ENCODE measurements at places on chromosomes 5 and 9. TPM values are rescaled to one million over a fixed set of nuclear protein-coding genes. Genes with fewer than 3 reads are reported as not detected.

GRCh38 chr9:2461892-2462291 lies 159.7 kb upstream of the VLDLR start:
- DNase-seq = no peak

Gene KIF4B
- not detected for total RNA-seq

Gene WNK2
- 218 TPM for total RNA-seq

DNA sequence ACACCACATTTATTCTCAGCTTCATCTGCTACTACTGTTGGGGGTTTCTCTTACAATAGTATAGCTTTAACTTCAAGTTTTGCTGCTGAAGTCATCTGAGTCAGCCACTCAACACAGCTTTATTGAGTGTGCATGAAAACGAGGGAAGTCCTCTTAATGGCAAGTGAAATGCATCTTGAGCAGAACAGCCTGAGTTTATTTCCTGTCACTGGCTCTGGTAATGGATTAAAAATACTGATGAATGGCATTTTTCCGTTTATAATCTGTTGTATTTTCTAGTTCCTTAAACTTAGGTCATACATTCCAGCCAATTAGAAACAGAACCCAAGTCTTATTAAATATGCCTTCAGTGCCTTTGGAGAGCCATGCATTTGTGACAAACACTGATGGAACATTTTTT lies 238.6 kb downstream of the SLF1 start:
- DNase-seq = no peak

Gene KLHL3
- total RNA-seq = 26.3 TPM

GRCh38 chr9:134245179-134245578 lies 80.8 kb upstream of the RNU6ATAC start:
- no peak for DNase-seq

Gene EFNA5
- total RNA-seq = 28.2 TPM

GRCh38 chr5:123719004-123719403 lies 207.0 kb downstream of the CSNK1G3 start:
- DNase-seq = no peak

- no peak for DNase-seq
Observed at GRCh38 chr9:8745347-8745746, 945.8 kb upstream of the DMAC1 start.

- DNase-seq = no peak
Observed at GRCh38 chr5:143147383-143147782, 256.1 kb downstream of the NR3C1 start.

Gene ENTREP1
- 22.1 TPM for total RNA-seq

Gene FRRS1L
- total RNA-seq = 2.5 TPM

DNA sequence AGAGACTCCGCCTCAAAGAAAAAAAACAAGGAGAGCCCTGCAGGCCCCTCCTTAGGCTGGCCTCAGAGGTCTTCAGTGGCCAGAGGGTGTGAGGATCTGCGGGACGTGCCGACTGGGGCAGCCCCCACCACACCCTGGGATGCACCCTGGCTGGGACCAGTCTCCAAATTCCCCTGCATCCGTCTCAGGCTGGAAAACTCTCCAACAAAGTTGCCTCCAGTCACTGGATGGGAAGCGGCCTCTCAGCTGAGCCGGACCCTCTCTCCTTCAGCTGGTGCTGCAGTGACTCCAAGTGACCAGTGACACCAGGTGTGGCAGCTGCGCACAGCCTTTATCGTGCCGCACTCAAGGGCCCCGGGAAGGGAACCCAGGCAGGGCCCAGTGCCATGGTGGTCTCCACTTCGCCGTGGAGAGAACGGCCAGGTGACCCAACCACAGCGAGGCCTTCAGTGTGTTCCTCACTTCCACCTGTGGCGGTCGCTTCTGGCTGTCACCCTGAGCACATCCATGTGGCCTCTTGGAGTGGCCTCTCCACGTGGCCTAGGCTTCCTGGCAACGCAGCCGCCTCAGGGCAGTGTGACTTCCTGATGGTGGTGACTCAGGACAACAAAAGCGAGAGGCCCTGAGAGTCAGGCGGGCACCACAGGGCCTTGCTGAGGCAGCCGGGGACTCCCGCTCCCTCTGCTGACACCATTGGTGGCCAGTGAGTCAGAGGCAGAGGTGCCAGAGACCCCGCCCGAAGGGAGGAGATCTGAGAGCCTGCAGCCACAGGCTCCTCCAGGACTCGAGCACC lies 19.3 kb upstream of the CAMSAP1 start:
- DNase-seq = no peak

DNA sequence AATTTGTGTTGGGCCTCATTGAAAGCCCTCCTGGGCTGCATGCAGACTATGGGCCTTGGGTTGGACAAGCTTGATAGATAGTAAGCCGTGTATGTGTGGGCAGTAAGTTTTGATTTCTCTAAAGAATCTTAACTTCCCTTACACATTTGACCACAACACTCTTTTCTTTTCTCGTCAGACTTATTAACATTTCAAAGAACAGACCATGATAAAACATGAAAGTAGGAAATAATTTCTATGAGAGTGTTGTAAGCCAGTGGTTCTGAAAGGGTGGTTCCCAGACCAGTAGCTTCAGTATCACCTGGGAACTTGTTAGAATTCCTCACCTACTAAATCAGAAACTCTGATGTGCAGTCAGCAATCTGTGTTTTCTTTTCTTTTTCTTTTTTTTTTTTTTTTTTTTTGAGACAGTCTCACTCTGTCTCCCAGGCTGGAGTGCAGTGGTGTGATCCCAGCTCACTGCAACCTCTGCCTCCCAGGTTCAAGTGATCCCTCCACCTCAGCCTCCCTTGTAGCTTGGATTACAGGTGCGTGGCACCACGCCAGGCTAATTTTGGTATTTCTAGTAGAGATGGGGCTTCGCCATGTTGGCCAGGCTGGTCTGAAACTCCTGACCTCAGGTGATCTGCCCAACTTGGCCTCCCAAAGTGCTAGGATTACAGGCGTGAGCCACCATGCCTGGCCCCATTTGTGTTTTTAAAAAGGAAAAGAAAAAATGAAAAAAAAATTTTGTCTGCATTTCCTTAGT lies 20.0 kb upstream of the GCNT1 start:
- no peak for DNase-seq

GRCh38 chr9:130860458-130861316 lies 25.6 kb downstream of the ABL1 start:
- DNase-seq = peak; percentile 83

DNA sequence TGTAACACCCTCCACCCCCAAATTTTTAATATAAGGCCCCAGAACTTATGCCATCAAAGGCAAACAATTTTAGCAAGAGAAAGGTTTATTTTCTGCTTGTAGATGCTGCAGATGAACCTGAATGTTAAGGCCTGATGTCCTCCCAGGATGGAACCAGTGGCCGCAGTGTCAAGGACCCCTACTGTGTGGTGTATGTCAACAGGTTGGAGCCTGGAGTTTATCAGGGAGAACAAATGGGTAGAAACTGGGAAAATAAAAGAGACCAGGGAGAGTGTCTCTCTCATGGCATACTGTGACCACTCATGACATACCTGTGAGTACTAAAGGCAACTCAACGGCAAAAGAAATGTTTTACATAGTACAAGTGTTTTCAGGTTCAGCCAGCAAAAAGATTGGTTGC lies 34.5 kb upstream of the LMNB1 start:
- no peak for DNase-seq

GRCh38 chr5:77960305-77960704 lies 184.2 kb upstream of the TBCA start:
- no peak for DNase-seq

- no peak for DNase-seq
Observed at GRCh38 chr5:169744336-169744735, 107.3 kb downstream of the DOCK2 start.

- no peak for DNase-seq
Observed at GRCh38 chr5:140631831-140632365, 1.1 kb downstream of the CD14 start.

DNA sequence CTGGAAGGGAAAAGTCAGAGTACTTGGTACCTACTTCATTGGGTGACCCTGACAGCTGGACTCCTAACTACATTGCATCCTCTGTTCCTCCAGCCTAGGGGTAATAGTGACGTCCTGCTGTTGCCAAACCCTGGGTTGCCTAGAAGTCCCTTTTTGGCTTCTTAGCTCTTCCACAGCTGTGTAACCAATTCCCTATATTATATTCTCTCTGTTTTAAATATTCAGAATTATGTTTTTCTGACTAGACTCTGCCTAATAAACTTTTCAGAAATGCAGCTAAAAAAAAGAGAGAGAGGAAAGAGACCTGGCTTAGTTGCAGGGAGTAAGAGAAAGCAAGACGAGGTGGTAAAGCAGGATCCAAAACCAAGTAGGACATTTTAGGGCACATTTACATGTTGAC lies 28.4 kb downstream of the MCTP1 start:
- no peak for DNase-seq

GRCh38 chr9:121598167-121598964 lies 53.1 kb upstream of the DAB2IP start:
- DNase-seq = peak; percentile 83

GRCh38 chr9:6711403-6711802 lies 46.4 kb upstream of the KDM4C start:
- no peak for DNase-seq

DNA sequence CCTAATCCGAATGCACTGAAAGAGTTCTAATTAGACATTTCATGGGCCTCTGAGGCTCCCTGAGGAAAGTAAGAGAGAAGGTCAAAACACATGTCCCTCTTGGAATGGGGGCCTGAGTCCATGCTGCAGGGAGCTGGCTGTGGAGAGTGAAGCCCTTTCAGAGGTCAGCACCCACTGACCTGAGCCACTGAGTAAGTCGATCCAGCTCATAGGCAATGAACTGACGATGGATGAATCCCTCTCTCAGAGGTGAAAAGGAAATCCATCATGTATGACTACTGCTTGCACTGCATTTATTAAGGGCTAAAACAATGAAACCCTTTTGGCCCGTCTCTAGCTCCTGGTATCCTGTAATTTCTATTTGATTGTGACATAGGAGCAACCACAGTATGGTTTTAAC lies 288.9 kb upstream of the VLDLR start:
- no peak for DNase-seq

DNA sequence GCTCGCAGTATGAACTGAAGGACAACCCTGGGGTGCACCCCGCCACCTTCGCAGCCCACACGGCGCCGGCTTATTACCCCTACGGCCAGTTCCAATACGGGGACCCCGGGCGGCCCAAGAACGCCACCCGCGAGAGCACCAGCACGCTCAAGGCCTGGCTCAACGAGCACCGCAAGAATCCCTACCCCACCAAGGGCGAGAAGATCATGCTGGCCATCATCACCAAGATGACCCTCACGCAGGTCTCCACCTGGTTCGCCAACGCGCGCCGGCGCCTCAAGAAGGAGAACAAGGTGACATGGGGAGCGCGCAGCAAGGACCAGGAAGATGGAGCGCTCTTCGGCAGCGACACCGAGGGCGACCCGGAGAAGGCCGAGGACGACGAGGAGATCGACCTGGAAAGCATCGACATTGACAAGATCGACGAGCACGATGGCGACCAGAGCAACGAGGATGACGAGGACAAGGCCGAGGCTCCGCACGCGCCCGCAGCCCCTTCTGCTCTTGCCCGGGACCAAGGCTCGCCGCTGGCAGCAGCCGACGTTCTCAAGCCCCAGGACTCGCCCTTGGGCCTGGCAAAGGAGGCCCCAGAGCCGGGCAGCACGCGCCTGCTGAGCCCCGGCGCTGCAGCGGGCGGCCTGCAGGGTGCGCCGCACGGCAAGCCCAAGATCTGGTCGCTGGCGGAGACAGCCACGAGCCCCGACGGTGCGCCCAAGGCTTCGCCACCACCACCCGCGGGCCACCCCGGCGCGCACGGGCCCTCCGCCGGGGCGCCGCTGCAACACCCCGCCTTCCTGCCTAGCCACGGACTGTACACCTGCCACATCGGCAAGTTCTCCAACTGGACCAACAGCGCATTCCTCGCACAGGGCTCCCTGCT lies 3.8 kb downstream of the IRX1 start:
- DNase-seq = no peak

Gene PRR16
- total RNA-seq = 15.3 TPM

Gene HMMR
- total RNA-seq = 0.91 TPM

Gene FBN2
- total RNA-seq = 34.1 TPM

DNA sequence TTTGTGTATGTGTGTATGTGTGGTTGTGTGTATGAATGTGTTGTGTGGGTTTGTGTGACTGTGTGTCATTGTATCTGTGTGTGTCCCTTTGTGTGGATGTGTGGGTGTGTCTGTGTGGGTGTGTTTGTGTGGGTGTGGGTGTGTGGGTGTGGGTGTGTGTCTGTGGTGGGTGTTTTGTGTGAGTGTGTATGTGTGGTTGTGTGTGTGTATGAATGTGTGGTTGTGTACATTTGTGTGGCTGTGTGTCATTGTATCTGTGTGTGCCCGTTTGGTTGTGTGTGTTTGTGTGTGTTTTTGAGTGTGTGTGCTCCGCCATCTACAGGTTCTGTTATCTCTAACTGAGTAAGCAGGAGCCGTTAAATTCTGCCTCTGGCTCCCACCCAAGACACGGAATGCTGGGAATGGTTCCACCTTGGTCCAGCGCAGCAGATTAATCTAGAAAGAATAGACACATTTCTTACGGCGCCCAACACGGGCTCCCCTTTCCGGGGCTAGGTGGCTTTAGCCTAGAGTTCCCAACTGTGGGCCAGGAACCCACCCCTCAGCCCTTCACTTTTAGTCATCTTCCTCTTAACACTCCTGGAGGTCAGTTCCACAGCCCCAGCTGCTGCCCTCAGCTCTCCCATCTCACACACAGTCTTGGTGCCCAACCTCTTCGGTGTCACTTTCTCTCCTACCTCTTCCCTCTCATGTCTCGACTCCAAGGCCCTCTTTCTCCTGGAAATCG lies 197.1 kb downstream of the TTLL11 start:
- peak; percentile 26 for DNase-seq

- DNase-seq = no peak
Observed at GRCh38 chr9:120396931-120397330, 183.0 kb downstream of the CDK5RAP2 start.

Gene ITK
- 0.36 TPM for total RNA-seq

Gene PCDHA7
- not detected for total RNA-seq

GRCh38 chr9:107087222-107087621 lies 195.9 kb upstream of the RAD23B start:
- DNase-seq = no peak

GRCh38 chr5:180333661-180334060 lies 19.5 kb downstream of the GFPT2 start:
- no peak for DNase-seq

DNA sequence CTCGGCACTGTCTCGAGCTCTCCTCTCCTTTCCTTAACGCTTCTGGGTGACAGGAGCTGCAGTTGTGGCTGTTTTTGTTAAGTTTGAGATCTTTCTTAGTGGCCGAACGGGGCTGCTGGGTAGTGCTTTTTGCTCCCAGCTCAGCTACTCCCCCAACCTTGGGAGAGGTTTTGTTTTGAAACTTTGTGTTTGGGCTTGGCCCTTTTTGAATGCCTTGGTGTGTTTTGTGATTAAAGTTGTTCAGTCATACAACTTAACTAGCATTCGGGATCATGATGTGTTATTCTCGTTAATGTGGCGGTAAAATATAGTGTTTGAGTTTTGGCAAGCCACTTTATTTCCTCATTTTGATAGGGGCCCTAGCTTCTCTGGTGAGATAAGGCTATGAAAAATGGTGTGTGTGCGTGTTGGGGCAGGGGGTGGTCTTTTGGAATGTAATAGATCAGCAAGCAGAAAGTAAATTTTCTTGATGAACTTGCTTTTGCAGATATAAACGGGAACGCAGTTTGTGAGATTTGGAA lies 1.1 kb downstream of the KDM3B start:
- no peak for DNase-seq

Gene PDE8B
- 5.9 TPM for total RNA-seq

Gene ARHGEF37
- 22.8 TPM for total RNA-seq

Data from left ventricle myocardium inferior (tissue), 1 donor.